ENCODE measurements at places on chromosomes 5 and 9.

DNA sequence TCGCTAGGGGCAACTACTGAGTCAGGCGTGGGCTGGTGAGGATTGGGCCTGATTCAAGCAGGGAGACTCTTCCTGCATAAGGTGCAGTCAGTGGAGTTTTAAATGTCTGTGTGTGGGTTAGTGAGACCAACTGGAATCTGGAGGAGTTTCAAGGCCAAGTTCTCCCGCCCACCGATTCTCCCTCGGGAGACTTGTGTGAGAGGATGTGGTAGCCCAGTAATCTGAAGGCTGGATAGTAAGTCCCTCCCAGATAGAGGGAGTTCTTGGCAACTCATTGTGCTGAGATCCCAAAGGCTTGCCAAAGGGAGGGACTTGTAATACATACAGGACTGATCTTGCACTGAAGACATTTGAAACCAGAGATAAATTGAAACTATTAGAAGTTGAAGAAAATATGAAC is 51.8 kb downstream of the WDR36 start:
- no peak for DNase-seq

- DNase-seq, result no peak
Observed at GRCh38 chr5:35903631-35904203, 34.7 kb downstream of the CAPSL start.

- no peak for DNase-seq
Observed at GRCh38 chr5:56161927-56162326, 71.2 kb downstream of the ANKRD55 start.

- no peak for DNase-seq
Observed at GRCh38 chr5:176427971-176428370, 11.6 kb upstream of the CLTB start.

GRCh38 chr9:20611691-20612287 is 10.5 kb downstream of the MLLT3 start:
- no peak for DNase-seq

GRCh38 chr5:138370537-138370936 is 18.1 kb downstream of the KDM3B start:
- no peak for DNase-seq

GRCh38 chr5:74430631-74431289 is 209.8 kb downstream of the ENC1 start:
- DNase-seq, result no peak

DNA sequence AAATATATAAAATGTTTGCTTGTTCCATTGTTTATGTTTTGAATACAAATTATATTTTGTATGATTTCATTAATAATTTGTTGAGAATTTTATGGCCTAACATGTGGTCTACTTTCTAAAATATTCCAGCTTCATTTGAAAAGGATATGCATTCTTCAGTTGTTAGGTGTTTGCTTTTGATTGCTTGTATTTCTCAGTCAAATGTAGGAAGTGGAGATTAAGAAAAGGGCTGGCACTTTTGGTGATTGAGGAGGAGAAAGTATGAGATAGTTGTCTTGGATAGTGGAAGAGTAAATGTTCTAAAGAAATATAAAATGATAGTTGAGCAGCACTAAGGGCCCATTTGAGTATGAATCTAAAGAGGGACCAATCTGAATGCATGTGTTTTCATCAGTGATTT is 23.1 kb downstream of the JAK2 start:
- DNase-seq, result no peak

DNA sequence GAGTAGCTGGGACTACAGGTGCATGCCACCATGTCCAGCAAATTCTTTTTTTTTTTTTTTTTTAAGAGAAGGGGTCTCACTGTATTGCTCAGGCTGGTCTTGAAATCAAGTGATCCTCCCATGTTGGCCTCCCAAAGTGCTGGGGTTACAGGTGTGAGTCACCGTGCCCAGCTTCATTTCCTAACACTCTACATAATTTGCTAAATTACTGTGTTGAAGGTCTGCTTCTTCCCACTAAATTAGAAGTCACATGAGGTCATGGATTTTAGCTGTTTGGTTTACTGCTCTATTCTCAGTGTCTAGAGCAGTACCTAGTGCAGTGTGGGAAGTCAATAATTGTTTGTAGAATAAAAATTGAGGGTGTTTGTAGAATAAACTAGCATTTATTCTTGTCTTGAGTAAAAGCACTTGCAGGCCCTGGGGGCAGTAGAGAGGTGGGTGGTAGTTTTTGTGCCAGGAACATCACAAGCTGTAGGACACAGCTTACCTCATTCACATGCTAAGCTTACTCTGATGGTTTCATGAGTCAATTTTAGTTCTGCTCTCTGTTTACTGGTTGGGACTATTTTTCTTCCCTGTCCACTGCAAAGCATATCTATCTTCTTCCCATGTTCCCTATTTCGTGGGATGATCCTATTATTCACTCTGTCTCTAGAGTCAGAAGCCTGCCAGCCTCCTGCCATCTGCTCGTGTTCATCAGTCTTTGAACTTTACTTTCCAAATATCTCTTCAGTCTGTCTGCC is 7.0 kb downstream of the TEX48 start:
- DNase-seq, result no peak

DNA sequence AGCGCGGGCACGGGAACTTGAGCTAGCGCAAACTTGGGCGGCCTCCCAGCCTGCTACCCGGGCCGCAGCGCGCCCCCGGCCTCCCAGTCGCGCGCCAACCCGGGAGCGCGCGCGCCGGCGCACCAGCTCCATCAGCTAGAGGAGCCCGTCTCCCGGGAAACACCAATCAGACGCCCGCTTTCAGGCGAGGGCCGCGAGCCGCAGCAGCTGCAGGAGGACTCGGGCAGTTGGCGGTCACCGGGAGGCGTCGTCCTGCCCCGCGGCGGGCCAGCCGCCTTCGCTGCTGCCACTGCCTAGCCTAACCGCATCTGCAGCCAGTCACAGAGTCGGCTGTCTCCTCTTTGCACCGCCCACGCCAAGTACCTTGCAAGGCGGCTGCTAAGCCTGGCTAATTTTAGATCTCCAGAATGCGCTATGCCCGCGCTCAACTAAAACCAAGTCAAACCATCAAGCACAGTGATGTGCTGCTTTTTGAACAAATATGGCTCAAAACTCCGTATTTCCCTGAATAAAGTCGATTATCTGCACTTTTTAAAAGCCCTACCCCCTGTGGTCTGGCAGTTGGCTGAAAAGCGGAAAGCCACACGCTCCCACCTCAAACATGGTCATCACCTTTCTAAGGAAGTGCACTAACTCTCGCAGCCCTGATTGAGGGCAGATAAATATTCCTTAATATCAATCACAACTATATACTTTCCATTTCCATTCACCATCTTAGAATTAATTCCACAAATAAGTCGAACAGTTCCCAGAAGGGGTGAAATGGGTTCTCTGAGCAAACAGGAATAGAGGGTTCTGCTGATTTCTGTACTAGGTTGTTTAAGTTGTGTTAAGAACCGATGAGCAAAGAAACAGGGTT is 221.8 kb downstream of the MEF2C start:
- DNase-seq, result no peak

DNA sequence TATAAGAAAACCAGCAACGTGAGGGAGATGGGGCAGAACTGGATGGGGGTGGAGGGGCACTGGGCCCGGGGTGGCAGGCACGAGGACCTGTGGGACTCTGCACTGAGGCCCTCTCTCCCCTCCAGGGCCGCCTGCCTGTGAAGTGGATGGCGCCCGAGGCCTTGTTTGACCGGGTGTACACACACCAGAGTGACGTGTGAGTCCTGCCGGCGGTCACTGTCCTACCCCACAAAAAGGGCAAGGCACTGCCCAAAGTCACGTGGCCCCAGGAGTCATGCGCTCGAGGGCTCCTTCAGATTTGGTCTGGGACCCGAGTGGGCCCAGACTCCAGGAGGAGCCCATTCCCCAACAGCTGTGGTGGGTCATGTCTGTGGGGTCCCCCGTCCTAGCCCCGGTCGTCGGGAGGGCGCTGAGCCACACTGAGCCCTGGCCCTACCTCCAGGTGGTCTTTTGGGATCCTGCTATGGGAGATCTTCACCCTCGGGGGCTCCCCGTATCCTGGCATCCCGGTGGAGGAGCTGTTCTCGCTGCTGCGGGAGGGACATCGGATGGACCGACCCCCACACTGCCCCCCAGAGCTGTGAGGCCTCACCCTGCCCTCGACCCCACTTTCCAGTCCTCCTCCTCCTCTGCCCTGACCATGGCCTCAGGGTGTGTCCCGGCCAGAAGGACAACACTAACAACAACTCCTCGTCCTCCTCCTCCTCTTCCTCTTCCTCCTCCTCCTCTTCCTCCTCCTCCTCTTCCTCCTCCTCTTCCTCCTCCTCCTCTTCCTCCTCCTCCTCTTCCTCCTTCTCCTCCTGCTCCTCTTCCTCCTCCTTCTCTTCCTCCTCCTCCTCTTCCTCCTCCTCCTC is 9.7 kb downstream of the FGFR4 start:
- DNase-seq, result no peak

GRCh38 chr5:45264447-45264846 is 431.7 kb downstream of the HCN1 start:
- no peak for DNase-seq

GRCh38 chr9:93884808-93885207 is 70.3 kb downstream of the BARX1 start:
- no peak for DNase-seq

DNA sequence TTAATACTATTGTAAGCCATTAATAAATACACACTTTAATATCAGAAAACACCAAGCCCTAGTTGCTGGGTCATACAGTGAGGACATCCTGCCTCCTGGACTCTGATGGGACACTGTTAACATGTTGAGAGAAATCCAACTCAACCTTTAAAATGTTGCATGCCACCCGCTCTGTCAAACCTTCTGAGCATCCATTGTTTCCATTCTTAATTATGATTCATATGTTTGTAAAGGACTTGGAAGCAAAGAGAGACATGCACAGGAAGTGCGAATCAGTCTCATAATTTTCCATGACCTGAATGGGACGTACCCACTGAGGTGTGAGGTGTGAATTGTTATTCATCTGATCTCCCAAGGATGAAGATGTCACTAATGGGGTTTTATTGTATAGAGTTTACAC is 186.4 kb downstream of the CAAP1 start:
- no peak for DNase-seq

DNA sequence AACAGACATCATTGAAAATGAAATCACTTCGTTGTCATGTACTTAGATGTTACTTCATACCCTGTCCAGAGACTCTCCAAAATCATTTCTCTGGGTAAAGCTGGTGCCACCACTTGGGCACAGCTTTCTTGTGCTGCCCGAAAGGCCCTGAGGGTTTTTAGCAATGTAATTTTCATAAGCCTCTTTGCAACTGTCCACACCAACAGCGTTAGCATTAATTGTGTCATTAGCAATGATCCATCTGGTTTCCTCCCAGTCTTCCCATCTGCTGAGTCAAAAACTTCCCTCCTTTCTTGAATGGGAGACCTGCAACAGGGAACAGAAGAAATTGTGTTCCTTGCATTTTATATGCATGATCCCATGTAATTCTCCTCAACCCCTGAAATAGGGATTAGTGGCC is 8.6 kb upstream of the MSX2 start:
- no peak for DNase-seq

DNA sequence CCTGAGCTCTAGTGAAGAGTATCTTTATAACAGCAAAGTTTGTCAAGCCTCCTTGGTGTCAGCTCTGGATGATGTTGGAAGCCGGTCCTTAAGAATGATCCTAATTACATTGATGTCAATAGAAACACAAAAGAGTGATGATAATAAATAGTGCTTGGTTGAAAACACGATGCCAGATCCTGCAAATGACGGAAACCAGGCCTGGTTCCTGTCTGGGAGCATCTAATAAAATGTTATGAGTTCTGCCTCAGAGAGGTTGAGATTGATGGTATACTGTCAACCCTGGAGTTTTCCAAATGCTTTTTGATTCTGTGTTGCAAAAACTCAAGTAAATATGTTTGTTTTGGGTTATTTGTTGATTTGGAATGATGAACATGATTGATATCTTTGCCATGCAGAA is 23.3 kb downstream of the HMHB1 start:
- no peak for DNase-seq

- no peak for DNase-seq
Observed at GRCh38 chr5:90803876-90804275, 245.3 kb downstream of the ADGRV1 start.

- no peak for DNase-seq
Observed at GRCh38 chr5:41770799-41771198, 99.4 kb downstream of the OXCT1 start.

- peak; percentile 27 for DNase-seq
Observed at GRCh38 chr9:84953797-84954705, 284.5 kb downstream of the NTRK2 start.

- no peak for DNase-seq
Observed at GRCh38 chr9:115033800-115034199, 84.2 kb downstream of the TNC start.

DNA sequence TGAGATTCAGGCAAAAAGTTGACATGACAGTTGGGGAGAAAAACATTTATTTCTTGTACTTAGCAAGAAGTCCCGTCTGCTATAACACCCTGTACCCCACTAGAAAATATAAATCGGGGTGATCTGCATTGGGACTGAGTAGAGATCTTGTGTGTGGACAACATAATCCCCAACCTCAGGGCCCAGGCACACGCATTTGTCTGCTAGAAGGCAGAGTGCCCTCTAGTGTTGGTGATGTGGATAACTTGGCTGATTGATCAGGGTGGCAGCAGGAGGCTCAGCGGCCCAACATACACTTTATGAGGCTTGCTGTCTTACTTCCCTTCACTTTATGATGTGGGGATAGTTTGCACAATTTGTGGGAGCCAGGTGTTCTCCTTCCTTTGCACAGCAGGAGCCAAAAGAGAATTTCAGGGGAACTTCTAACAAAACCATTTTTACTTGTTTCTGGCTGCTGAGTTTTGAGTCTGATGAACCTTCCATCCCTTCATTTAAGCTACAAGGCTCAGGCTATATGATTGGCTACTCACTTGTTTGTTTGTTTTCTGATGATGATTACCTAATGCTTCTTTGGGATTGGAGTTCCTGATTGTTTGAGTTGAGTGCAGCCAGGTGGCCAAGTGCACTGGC is 263.2 kb downstream of the DMAC1 start:
- peak; percentile 30 for DNase-seq

- peak; percentile 58 for DNase-seq
Observed at GRCh38 chr5:73215891-73216610, 43.1 kb downstream of the TMEM174 start.

- no peak for DNase-seq
Observed at GRCh38 chr9:131048332-131048731, 39.4 kb downstream of the LAMC3 start.

GRCh38 chr9:6567140-6567591 is 78.4 kb downstream of the GLDC start:
- peak; percentile 28 for DNase-seq

GRCh38 chr9:81608289-81608657 is 81.1 kb downstream of the TLE1 start:
- no peak for DNase-seq

DNA sequence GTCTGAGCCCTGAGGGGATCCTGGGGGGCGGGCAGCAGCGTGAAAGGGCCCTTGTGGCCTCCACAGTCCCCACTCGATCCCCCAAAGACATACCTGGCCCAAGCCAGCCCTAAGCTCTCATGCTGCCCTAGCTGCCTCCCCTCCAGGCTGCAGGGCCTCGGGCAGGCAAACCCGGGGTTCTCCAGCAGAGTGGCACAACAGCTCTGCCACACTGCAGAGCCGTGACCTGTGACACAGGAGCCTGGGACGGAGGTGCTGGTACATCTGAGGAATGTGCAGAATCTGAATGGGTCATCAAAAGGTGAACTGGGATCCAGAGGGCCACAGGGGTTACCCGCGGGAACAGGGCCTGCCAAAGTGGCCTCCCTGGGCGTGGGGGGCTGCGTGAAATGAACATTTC is 163.2 kb downstream of the DAB2IP start:
- no peak for DNase-seq
